ENCODE measurements at places on chromosomes 12 and 14. TPM values are rescaled to one million over a fixed set of nuclear protein-coding genes. Genes with fewer than 3 reads are reported as not detected.

Gene MYF6
- not detected for total RNA-seq

Gene RERG
- 1.1 TPM for total RNA-seq

Gene DLGAP5
- total RNA-seq: 53.7 TPM

Gene FAIM2
- total RNA-seq: 1.7 TPM

All from regular cardiac myocyte (primary cell).